Hindlimb muscle (tissue), 1 donor: ENCODE measurements at places on chromosomes 1 and 21. TPM values are rescaled to one million over a fixed set of nuclear protein-coding genes. Genes with fewer than 3 reads are reported as not detected.

PIGR gene
- 0.04 TPM for polyA plus RNA-seq

KANK4 gene
- 9.1 TPM for polyA plus RNA-seq

EPHB2 gene
- polyA plus RNA-seq: 15.2 TPM

CYP4X1 gene
- polyA plus RNA-seq: 4.1 TPM

AGL gene
- 223 TPM for polyA plus RNA-seq

SPATA1 gene
- polyA plus RNA-seq: 1.8 TPM

C1orf174 gene
- polyA plus RNA-seq: 16.7 TPM

BLACAT1 gene
- polyA plus RNA-seq: not detected

IGSF9 gene
- 0.65 TPM for polyA plus RNA-seq

TMEM82 gene
- not detected for polyA plus RNA-seq

GNAT2 gene
- not detected for polyA plus RNA-seq

PLCH2 gene
- polyA plus RNA-seq: 1.0 TPM

CELA2B gene
- 4.1 TPM for polyA plus RNA-seq

KPRP gene
- polyA plus RNA-seq: not detected

PPM1J gene
- 3.8 TPM for polyA plus RNA-seq

GJA8 gene
- not detected for polyA plus RNA-seq

ZFYVE9 gene
- polyA plus RNA-seq: 19.0 TPM

C1orf56 gene
- polyA plus RNA-seq: 6.0 TPM

FAM151A gene
- polyA plus RNA-seq: 0.85 TPM

SPTA1 gene
- 5.9 TPM for polyA plus RNA-seq

SEC22B gene
- polyA plus RNA-seq: 18.3 TPM

SIM2 gene
- polyA plus RNA-seq: 19.9 TPM

FLG2 gene
- 0.12 TPM for polyA plus RNA-seq

LMOD1 gene
- polyA plus RNA-seq: 46.6 TPM

EPS8L3 gene
- 0.34 TPM for polyA plus RNA-seq

TSPAN2 gene
- polyA plus RNA-seq: 9.4 TPM

MCOLN3 gene
- polyA plus RNA-seq: 2.2 TPM

CLCNKA gene
- polyA plus RNA-seq: 1.6 TPM

ZNF593OS gene
- 2.3 TPM for polyA plus RNA-seq

CD1E gene
- 0.32 TPM for polyA plus RNA-seq

ORC1 gene
- 2.6 TPM for polyA plus RNA-seq

OR2G6 gene
- polyA plus RNA-seq: not detected

ATP1A4 gene
- polyA plus RNA-seq: 4.0 TPM

DENND4B gene
- 39.7 TPM for polyA plus RNA-seq

ANGPTL1 gene
- 42.8 TPM for polyA plus RNA-seq
